CD4-positive, alpha-beta T cell treated with Interferon alpha-2 for 1 hour (primary cell): ENCODE measurements at places on chromosomes 16 and 17.

DNA sequence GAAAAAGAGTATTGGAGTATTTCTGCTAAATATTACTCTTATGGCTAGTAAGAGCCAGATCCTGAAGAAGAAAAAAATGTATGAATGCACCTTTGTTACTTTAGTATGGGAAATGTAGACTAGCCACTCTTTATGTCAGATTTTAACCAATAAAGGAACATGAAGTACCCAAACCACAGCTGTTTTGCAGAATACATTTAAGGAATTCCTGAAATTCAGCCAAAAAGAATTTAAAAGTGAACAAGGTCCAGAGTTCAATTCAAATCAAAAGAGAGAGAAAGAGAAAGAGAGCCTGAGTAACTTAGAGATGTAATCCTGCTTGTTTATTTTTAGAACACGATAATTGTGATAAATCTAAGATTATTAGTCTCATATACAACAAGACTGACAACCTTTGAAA, 1.2 kb downstream of the KCNJ16 start:
- no peak for DNase-seq

- no peak for DNase-seq
Measured at GRCh38 chr16:5069854-5070253, 1.8 kb upstream of the ALG1 start.

DNA sequence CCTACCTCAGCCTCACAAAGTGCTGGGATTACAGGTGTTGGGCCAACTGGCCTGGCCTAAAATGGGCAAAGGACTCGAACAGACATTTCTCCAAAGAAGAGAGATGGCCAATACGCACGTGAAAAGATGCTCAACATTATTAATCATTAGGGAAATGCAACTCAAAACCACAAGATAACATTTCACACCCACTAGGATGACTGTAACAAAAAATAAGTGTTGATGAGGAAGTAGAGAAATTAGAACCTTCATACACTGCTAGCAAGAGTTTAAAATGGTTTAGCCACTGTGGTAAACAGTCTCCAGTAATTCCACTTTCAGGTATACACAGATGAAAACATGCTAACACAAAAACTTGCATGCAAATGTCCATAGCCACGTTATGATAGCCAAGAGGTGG, 5.7 kb downstream of the TMED6 start:
- no peak for DNase-seq

GRCh38 chr16:79186196-79186595, 414.3 kb downstream of the MAF start:
- DNase-seq, result no peak

DNA sequence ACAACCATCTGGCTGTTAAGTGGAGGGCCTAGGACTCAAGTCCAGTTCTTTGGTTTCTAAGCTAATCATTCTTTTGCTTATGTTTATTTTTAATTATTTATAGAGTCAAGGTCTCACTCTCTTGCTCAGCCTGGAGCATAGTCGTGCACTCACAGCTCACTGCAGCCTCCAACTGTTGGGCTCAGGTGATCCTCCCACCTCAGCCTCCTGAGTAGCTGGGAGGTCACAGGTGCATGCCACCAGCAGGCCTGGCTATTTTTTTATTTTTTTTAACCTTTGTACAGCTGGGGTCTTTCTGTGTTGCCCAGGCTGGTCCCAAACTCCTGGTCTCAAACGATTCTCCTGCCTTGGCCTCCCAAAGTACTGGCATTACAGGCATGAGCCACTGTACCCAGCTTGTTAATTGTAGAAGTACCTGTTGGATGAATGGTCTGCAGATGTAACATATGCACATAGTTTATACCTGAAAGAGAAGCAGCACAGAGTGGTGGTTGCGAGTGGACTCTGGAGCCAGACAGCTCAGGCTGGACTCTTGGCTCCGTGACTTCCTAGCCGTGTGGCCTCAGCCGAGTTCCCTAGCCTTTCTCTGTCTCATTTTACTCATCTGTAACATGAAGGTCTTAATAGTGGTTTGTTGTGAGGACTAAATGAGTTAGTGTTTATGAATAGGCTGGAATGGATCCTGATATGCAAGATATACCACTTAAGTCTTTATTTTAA, 337.5 kb downstream of the SNX29 start:
- DNase-seq, result no peak

GRCh38 chr16:9275377-9275776, 183.9 kb downstream of the HAPSTR1 start:
- DNase-seq, result no peak

- DNase-seq, result no peak
Measured at GRCh38 chr17:77209330-77209748, 68.6 kb downstream of the SEC14L1 start.

GRCh38 chr16:15870011-15870410, 13.2 kb upstream of the MYH11 start:
- DNase-seq, result no peak

- DNase-seq, result peak; percentile 52
Measured at GRCh38 chr17:68248891-68249290, 1.0 kb downstream of the AMZ2 start.

DNA sequence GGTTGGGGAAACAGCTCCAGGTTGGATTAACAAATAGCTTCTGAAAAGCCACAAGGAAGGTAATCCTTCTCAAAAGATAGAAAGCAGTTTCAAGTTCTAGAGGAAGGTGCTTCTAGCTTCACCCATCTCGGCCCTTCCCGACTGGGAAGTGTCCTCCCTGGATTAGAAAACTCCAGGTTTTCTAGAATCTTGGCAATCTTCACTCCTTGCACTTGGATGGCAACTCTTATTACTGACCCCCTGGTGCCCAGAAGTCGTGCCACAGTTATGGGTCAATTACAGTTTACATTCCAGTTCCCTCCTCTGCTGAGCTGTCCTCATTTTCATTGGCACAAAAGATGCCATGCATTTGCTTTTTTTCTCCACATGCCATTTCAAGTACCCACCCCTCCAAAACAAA, 65.6 kb downstream of the SMG6 start:
- DNase-seq, result no peak
